A673 (cell line): ENCODE measurements at places on chromosomes 4 and X. TPM values are rescaled to one million over a fixed set of nuclear protein-coding genes. Genes with fewer than 3 reads are reported as not detected.

DNA sequence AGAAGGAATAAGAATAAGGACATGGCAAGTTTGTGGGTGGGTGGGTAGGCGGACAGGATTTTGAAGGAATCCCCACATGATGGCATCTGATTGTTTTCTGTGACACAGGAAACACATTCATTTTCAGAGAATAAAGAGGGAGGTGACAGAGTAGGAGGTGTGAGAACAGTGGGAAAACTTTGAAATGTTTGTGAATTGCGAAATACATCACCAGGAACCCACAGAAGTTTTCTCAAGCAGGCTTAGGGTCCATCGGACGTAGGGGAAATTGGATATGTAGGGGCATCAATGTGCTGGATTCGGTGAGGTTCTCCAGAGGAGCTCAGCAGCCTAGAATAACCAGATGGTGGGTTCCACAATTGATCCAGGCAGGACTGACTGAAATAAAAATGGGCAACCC, 171.6 kb downstream of the GLRA2 start:
- no peak overlapping the region for H3K4me3 ChIP-seq
- no peaks in the 10 kb centered on the region for H3K36me3 ChIP-seq
- H3K4me1 ChIP-seq = no peaks in the 10 kb centered on the region
- H3K27me3 ChIP-seq = no peaks in the 10 kb centered on the region

DNA sequence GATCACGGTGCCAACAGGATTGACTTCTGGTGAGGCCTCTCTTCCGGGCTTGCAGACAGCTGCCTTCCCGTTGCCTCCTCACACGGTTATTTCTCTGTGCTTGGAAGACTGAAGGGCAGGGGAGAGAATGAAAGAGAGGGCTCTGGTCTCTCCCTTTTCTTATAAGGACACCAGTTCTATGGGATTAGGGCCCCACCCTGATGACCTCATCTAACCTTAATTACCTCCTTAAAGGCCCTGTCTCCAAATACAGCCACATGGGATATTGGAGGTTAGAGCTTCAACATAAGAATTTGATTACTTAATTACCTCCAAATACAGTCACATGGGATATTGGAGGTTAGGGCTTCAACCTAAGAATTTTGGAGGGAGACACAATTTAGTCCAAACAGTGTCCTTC, 46.5 kb downstream of the EVC start:
- no peak overlapping the region for H3K4me3 ChIP-seq
- no peak for DNase-seq
- H3K4me1 ChIP-seq = no peaks in the 10 kb centered on the region
- no peak overlapping the region for H3K27ac ChIP-seq

- H3K4me1 ChIP-seq = no peaks in the 10 kb centered on the region
- H3K27ac ChIP-seq = no peak overlapping the region
- DNase-seq = no peak
- no peaks in the 10 kb centered on the region for H3K27me3 ChIP-seq
Measured at GRCh38 chr4:24219209-24219608, 329.4 kb upstream of the PPARGC1A start.

- H3K4me3 ChIP-seq = no peak overlapping the region
- H3K27me3 ChIP-seq = no peaks in the 10 kb centered on the region
- no peak overlapping the region for H3K27ac ChIP-seq
- DNase-seq = no peak
- no peaks in the 10 kb centered on the region for H3K36me3 ChIP-seq
- no peaks in the 10 kb centered on the region for H3K4me1 ChIP-seq
Measured at GRCh38 chr4:148812101-148812500, 369.9 kb upstream of the NR3C2 start.

POU3F4 gene
- total RNA-seq = not detected in 2 replicates

GRCh38 chrX:31061091-31061490, 10.8 kb downstream of the FTHL17 start:
- no peak for DNase-seq
- no peak overlapping the region for H3K27ac ChIP-seq
- no peaks in the 10 kb centered on the region for H3K4me1 ChIP-seq

CTAG1B gene
- total RNA-seq = not detected in 2 replicates
